ENCODE measurements at places on chromosomes 3 and 15.
A peak's percentile ranks its signal among the peaks of the same experiment; 100 is the strongest.

GRCh38 chr3:15404767-15405166, 22.6 kb downstream of the METTL6 start:
- DNase-seq: no peak

- no peak for DNase-seq
These were observed 294.3 kb upstream of the GBE1 start for GRCh38 chr3:82055792-82056191.

DNA sequence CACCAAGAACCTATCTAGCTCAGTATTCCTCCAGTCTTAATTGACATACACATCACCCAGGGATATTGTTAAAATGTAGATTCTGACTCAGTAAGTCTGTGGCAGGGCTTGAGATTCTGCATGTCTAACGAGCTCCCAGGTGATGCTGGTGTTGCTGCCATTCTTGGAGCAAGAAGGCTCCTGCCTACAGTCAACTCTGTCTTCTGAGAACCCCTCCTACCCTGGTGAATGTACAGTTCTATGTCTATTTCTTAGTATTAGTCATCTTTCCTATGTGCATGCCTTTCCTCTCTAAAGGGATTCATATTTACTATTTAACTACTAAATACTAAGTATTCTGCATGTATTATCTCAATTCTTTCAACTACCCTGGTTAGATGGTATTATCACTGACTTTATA, 268.7 kb downstream of the EDEM1 start:
- no peak for DNase-seq

- no peak for DNase-seq
These were observed 30.6 kb upstream of the LYSMD4 start for GRCh38 chr15:99763827-99764226.

- DNase-seq: no peak
These were observed 63.8 kb upstream of the ANKRD34C start for GRCh38 chr15:79218588-79219200.

DNA sequence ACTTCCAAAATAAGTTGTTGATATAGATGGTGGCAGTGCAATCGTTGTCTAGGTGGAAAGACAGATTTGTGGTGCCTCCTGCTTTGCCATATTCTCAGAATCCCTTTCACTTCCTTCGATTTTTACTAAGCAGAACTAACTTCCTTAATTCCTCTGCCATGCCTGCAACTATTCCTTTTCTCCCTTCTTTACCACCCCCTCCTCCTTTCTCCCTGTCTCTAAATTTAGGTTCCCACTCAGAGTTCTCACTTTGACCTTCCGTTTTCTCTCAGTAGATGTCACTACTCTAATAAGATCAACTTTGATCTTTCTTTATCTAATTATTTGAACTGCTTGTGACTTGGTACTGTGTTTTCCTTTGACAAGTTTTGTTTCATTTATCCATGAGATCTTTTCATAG, 351.2 kb downstream of the LPP start:
- no peak for DNase-seq

GRCh38 chr15:92097474-92098178, 244.1 kb downstream of the SLCO3A1 start:
- no peak for DNase-seq

GRCh38 chr3:181701096-181701495, 10.6 kb upstream of the SOX2 start:
- peak; percentile 57 for DNase-seq

DNA sequence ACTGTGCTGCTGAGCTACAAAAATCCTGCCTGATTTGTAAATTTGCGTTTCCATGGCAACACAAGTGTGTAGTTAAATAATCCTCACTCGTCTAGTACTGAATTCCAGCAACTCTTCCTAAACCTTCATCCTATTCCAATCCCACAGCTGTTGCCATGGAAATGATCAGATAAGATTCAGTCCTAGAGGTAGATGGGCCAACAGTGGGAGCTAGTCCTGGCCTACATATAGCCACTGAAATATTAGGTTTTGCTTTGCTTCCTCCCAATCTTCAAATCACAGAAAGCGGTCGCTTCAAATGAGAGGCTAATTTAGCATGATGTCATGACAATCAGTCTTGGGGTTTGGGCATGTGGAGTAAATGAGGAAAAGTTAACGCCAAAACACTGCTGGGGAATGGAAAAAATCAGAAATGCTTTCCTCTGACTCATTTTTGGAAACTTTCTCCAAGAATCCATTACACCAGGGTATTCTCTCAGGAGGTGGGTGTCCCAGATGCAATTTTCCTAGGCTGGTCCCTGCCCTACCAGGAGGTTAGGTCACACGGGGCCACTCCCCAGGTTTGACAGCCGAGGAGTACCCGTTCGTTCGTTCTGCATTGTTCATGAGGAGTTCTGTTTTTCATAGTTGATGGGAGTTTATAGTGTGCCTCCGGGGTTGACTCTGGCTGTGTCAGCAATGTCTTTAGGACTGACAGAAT, 159.2 kb upstream of the SLCO3A1 start:
- no peak for DNase-seq

GRCh38 chr15:42775416-42775815, 38.5 kb upstream of the CDAN1 start:
- no peak for DNase-seq

DNA sequence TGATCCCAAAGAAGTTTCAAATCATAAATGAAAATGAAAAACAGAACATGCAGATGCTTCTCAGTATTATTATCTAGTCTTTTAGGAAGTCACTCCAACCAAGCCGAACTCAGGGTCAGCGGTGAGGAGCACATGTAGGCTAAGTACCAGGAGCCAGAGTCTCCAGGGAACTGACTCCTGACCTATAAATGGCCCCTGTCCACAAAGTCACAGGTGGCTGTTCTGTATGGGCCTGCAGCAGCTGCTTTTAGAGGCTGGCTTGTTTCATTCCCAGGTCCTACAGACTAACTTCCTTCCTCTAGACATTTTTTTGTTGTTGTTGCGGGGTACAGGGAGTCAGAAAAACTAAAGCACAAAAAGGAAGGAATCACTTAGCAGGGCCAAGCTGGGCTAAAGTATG, 54.6 kb downstream of the DAPK2 start:
- DNase-seq: no peak

DNA sequence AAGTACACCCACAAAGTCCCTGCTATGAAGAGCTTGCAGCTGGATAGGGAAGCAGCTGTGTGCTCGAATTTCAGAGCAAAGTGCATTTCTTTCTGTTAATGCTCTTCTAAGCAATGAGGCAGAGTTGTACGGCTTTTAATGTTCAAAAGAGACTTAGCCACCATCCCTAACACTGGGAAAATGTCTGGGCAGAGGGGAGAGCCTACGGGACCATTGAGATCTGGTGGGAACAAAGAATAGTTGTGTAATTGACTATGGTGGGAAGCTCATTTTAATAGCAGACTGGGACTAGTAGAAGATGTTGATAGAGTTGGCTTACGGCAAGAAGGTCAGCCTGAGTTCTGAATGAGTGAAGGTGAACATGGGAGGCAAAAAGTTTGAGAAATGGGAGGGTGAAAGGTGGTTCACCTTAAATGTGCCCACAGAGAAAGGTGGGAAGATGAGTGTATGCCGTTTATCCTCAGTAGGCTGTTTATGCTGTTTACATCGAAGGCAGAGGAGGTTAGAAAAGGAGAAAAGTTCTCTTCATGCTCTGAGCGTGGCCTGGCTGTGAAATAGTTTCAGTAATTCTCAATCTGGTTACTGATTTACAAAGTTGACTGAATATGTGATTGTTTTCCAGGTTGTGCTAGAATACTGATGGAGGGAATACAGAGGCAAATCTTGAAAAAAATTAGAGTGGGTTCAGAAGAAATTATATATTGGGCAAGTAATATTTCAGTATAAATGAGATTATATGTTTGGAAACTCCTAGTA, 22.9 kb upstream of the UTS2B start:
- DNase-seq: no peak

DNA sequence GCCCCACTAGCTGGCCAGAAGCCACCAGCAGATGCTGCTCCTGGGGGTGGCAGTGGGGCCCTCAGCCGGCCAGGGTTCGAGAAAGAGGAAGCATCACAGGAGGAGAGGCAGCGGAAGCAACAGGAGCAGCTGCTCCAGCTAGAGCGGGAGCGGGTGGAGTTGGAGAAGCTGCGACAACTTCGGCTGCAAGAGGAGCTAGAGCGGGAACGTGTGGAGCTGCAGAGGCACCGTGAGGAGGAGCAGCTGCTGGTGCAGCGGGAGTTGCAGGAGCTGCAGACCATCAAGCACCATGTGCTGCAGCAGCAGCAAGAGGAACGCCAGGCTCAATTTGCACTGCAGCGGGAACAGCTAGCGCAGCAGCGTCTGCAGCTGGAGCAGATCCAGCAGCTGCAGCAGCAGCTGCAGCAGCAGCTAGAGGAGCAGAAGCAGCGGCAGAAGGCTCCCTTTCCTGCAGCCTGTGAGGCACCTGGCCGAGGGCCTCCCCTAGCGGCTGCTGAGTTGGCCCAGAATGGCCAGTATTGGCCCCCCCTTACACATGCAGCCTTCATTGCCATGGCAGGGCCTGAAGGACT, 17.5 kb upstream of the APEH start:
- DNase-seq: no peak

- no peak for DNase-seq
These were observed 23.6 kb downstream of the DCLK3 start for GRCh38 chr3:36740787-36741186.

DNA sequence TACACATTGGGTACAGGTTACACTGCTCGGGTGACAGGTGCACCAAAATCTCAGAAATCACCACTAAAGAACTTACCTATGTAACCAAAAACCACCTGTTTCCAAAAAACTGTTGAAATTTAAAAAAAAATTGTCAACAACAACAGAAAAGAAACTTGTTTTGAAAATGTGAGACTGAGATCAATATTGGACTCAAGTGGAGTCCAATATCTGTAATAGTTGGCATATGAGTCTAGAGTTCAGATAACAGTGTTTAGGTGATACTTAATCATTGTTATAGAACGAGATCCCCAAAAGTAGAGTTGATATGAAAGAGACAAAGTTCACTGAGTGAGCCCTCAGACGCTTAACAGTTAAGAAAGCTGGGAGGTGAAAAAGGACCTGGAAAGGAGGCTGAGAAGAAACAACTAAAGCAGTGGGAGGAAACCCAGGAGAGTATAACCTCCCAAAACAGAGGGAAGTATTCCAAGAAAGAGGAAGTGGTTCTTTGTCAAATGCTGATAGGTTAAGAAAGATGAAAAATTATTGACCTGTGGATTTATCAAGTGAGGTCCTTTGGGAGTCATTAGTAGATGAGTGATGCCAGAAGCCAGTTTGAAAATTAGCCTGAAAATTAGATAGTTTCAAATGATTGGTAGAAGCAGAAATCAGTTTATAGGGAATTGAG, 388.6 kb upstream of the DPH6 start:
- no peak for DNase-seq

DNA sequence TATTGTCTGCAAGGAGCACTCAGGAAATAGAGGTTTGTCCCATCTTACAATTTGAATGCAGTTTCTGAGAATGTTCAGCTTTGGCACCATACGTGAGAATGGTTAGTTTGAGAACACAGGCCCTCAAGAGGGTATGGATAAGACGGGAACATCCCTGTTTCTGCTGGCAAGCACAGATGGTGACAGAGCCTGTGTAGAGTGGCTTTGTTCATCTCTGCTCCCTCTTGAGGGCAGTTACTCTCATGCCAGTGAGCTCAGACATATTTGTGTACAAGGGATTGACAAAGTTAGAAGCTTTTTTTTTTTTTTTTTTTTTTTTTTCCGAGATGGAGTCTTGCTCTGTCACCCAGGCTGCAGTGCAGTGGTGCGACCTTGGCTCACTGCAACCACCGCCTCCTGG, 71.5 kb upstream of the FILIP1L start:
- no peak for DNase-seq

DNA sequence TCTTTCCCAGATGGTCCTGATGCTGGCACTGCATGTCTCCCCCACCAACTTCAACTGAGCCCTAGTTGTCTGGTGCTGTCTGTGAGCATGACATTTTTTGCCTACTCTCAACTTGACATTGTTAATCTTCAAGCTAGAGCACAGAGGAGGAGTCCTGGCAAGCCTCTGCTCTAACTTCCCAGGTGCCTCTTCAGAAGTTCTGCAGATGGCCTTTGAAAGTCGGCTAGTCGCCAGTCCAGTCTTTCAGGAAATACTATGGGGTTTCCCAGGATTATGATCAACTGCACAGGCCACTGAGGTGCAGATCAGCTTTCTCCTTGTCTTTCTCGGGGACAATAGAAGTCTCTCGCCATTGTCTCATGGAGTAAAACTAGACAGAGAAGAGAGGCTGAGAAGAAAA, 86.7 kb downstream of the ST8SIA2 start:
- DNase-seq: no peak

- no peak for DNase-seq
These were observed 532.8 kb downstream of the PLOD2 start for GRCh38 chr3:145628211-145628610.

DNA sequence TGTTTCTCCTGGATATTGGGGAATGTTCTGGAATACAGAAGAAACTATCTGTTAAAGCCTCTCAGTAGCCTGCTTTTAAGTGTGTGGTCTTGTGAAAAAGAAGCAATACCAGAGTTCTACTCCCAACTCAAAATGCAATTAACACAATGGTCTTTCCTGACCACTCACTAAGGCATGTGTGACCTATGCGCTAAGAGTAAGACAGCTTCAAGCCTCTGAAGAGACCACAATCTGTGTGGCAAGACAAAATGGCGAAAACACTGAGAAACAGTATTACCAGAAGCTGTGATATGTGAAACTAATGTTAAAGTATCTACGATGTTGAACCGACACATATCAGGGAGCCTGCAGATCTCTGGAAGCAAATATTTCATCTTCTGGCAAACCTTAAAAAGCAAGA, 33.8 kb downstream of the RYK start:
- DNase-seq: no peak

DNA sequence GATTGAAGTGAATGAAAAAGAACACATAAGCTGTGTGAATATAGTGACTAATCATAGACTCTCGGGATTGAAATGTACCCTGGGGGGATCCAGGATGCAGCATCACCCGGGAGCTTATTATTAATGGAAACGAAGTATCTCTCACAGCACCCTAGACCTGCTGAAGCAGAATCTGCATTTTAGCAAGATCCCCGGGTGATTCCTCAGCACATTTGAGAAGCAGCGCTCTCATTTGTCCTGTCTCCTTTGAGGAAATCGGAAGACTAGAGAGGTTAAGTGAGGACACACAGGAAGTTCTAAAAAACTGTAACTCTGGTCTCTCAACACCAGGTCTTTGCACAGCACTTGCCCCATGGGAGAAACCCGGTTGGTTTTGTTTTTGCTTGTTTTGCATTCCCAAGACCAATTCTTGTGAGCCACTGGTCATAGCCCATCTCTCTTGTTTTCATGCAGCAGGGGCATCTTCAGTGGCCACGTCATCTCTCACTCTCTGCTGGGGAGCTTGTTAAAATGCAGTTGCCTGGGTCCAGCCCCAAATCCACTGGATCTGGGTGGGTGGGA, 30.2 kb downstream of the ZNF710 start:
- no peak for DNase-seq

DNA sequence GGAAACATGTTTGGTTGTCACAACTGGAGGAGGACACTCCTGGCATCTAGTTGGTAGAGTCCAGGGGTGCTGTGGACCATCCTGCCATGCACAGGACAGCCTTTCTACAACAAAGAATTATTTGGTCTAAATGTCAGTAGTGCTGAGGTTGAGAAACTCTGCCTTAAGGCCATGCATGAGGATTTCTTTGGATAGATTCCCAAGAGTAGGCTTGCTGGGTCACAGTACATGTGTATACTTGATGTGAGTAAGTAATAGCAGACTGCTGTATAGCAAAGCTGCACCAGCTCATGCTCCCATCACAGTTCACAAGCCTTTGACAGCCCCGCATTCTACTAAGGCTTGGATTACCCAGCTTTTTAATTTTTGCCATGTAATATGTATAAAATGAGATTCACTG, 151.3 kb downstream of the MFSD1 start:
- no peak for DNase-seq

- no peak for DNase-seq
These were observed 13.7 kb downstream of the CAND2 start for GRCh38 chr3:12810013-12810780.

Data from NCI-H1436 treated with DMSO at 0.1 percent for 48 hours (cell line).